ENCODE measurements at places on chromosomes 6 and 20. TPM values are rescaled to one million over a fixed set of nuclear protein-coding genes. Genes with fewer than 3 reads are reported as not detected.

DNA sequence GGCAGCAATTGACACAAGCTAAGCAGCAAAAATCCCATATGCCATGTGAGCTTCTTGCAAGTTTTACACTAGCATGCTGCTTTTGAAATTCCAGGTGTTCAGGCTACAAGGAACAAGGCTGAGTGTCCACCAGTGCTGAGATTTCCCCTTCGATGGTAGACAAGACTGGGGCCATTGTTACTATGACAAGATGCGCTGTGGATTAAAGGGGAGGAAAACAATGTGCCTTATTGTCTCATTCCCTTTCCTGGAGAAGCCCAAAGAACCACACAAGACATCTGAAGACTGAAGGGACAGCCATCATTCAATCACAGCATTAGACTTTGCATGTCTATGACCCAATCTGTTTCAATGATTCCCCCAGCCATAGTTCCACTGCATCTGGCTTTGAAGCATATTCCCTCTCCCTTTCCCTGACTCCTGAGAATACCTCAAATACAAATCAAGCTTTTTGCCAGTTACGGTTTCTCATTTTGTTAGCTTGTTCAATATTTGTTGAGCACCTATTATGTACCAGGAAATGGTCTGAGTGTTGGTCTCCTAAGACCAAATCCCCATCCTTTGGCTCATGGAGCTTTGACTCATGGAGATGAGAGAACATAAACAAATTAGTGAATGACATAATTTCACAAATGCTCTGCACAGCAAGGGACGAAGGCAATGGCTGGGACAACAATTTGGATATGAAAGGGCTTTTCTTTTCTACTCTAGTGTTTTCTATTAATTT is 23.4 kb upstream of the SCGN start:
- H3K27me3 ChIP-seq, result peaks cover 1% of the 10 kb centered on the region
- no peak overlapping the region for H3K27ac ChIP-seq
- no peaks in the 10 kb centered on the region for H3K36me3 ChIP-seq
- no peak overlapping the region for H3K4me3 ChIP-seq
- DNase-seq, result no peak

DNA sequence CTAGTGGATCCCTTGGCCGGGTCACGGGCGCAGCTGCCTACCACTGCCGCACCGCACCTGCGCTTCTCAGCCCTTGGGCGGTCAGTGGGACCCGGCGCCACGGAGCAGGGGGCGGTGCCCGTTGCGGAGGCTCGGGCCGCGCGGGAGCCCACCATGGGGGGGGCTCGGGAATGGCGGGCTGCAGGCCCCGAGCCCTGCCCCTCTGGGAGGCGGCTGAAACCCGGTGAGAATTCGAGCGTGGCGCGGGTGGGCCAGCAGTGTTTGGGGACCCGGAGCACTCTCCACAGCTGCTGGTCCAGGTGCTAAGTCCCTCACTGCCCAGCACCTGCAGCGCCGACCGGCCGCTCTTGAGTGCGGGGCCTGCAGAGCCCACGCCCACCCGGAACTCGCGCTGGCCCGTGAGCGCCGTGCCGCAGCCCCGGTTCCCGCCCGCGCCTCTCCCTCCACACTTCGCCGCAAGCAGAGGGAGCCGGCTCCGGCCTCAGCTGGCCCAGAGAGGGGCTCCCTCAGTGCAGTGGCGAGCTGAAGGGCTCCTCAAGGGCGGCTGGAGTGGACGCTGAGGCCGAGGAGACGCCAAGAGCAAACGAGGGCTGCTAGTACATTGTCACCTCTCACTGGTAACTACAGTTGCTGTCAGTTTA is 120.5 kb upstream of the TMEM170B start:
- H3K4me1 ChIP-seq, result no peaks in the 10 kb centered on the region
- DNase-seq, result no peak
- H3K36me3 ChIP-seq, result no peaks in the 10 kb centered on the region

DNA sequence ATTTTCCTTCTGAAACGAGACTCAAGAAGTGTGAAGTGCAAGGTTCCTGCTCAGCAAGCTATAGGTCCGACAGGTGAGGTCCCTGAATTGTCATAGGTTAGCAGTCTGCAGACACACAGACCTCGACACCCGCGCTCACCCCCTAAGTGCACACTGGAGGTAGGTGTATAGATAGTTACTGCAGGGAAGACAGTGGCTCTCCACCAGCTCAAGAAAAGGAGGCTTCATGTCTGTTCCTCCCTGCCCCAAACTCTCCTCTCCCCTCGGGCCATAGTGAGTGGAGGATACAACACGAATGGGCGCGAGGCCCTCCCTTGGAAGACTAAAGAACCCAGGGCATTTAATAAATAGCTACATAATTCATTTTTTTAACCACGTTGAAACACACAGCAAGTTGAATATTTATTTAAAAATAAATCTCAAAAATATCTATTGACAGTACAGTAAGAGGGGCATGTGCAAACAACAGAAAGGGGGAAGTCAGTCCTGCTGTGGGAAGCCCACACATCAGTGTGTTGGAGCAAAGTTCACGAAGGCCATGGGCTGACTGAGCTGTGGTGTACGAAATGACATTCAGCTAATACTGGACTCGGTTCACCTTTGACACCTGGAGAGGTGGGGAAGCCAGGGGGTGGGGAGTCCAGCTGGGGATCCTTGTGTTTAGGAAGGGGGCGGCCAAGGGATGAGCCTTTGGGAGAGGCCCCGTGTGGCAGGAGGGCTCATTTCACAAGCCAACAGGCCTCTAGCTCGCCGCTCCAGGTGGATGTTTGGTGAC is 10.7 kb downstream of the SPATA2 start:
- no peak overlapping the region for H3K27ac ChIP-seq
- DNase-seq, result no peak
- H3K27me3 ChIP-seq, result peaks cover 3% of the 10 kb centered on the region
- no peak overlapping the region for H3K4me3 ChIP-seq
- no peaks in the 10 kb centered on the region for H3K36me3 ChIP-seq

DNA sequence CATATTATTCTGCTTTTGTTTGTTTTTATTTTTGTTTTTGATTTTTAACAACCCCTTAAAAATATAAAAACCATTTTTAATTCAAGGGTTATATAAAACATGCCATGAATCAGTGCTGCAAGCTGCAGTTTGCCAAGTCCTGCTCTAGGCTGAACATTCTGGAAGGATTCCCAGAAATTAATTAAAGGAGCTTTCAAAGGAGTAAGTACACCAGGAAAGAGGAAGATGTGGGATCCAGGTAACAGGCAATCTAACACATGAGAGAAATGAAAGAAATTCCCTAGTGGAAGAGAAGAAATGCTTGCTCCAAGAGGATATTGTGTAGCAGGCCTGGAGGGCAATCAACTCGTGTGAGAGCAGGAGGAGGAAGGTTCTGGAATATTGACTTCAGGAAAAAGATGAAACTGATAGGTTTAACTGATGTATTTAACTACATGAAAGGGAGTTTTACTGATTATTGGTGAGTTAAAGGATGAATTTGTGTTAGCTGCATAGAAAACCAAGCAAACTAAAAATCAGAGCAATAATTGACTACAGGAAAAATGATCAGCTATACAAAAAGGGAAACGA is 146.0 kb upstream of the PHACTR1 start:
- DNase-seq, result no peak
- no peak overlapping the region for H3K27ac ChIP-seq
- no peaks in the 10 kb centered on the region for H3K4me1 ChIP-seq
- no peaks in the 10 kb centered on the region for H3K27me3 ChIP-seq
- H3K4me3 ChIP-seq, result no peak overlapping the region
- no peaks in the 10 kb centered on the region for H3K36me3 ChIP-seq

DNA sequence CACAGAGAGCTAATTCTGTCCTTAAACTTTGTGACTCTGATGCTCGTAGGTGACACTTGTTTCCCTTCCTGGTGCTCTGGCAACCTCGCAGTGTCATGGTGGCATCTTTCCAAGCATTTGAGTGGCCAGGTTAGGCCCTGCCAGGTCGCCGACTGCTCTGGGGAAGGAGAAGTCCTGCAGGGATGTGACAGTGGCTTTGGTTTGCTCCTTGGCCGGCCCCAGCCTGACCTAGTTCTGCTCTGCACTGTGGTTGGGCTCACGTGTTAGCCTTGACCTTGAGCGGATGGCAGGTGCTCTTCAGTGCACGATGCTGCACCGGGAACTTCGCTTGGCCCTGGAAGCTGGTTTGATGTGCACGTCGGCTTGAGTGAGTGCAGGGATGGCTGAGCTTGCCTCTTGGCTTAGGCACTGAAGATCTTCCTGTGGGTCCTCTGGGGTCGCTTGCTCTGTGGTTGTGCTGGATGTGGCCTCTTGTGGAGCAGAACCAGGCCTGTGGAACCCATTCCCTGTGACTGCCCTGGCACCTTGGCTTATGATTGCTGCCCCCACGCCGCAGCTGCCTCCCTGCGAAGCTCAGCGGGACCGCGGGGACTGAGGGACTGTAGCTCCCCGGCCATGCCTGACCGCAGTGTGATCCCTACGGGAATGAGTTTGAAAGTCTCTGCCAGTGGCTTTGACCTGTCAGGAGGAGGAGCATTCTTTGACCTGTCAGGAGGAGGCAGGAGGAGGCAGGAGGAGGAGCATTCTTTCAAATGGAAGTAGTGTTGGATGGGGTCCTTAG is 8.7 kb downstream of the OSBPL2 start:
- no peaks in the 10 kb centered on the region for H3K27me3 ChIP-seq
- H3K27ac ChIP-seq, result no peak overlapping the region
- no peaks in the 10 kb centered on the region for H3K36me3 ChIP-seq
- DNase-seq, result no peak
- peak overlapping the region; percentile 60 for H3K4me3 ChIP-seq
- H3K4me1 ChIP-seq, result peaks cover 69% of the 10 kb centered on the region

DNA sequence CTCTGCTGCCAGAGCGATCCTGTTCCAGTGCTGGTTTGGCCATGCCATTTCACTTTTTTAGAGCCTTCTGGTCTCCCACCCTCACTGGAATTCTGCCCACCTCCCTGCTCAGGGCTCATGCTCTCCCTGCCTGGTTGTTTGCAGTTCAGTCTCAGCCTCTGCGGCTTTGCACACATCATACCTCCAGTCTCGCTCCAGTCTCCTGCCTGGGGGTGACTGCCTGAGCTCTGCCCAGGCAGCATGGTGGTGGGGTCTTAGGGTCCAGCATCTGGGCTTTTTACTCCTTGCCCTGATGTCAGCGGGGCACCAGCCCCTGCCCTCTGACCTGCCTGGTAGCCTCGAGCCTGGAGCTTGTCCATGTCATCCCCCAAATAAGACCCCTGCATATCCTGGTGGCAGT is 30.9 kb downstream of the CD83 start:
- H3K4me3 ChIP-seq, result no peak overlapping the region
- DNase-seq, result no peak
- H3K36me3 ChIP-seq, result no peaks in the 10 kb centered on the region
- no peak overlapping the region for H3K27ac ChIP-seq
- no peaks in the 10 kb centered on the region for H3K4me1 ChIP-seq
- H3K27me3 ChIP-seq, result peaks cover 5% of the 10 kb centered on the region

- peaks cover 8% of the 10 kb centered on the region for H3K4me1 ChIP-seq
- no peak overlapping the region for H3K27ac ChIP-seq
- peaks cover 49% of the 10 kb centered on the region for H3K36me3 ChIP-seq
- H3K4me3 ChIP-seq, result no peak overlapping the region
These were observed 12.7 kb downstream of the TRIM27 start for GRCh38 chr6:28910901-28911690.

DNA sequence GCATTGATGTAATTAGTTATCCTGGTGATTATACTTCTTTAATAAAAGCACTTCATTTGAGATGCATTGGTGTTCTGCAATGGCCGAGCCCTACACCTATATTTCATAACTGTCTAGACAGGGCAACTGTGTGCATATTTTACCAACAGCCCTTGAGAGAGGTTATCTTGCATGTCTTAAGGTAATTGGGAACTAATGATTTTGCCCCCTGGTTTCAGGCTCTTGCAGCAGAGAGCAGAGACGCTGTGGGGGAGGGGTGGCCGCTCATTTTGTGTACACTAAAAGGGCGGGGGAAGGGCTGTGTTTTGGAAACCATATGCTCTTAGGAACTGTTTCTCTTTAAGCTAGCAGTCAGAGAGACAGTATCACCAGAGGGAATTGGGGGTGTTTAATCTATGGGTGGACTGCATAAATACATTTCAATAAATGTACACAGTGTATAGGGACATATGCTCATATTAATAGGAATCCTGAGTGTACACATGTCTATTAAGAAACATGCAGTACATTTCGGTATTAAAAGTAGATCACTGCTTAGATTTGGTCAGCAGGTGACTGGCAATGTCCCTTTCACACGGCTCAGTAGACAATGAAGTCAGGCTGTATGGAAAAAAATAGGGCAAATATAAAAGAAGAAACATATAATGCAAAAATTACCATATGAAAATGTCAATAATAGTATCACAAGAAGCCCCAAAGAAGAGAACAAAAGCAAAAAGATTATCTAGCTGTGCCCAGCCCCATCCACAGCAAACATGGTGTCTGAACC is 402.9 kb upstream of the CITED2 start:
- H3K4me1 ChIP-seq, result no peaks in the 10 kb centered on the region
- H3K4me3 ChIP-seq, result no peak overlapping the region
- H3K36me3 ChIP-seq, result no peaks in the 10 kb centered on the region
- DNase-seq, result no peak
- no peak overlapping the region for H3K27ac ChIP-seq

- H3K27me3 ChIP-seq, result peaks cover 6% of the 10 kb centered on the region
- H3K27ac ChIP-seq, result no peak overlapping the region
- no peaks in the 10 kb centered on the region for H3K4me1 ChIP-seq
- H3K36me3 ChIP-seq, result no peaks in the 10 kb centered on the region
- H3K4me3 ChIP-seq, result no peak overlapping the region
These were observed 119.2 kb downstream of the ANKRD60 start for GRCh38 chr20:58109126-58109880.

PRKN gene
- polyA plus RNA-seq, result 0.37 TPM

DNA sequence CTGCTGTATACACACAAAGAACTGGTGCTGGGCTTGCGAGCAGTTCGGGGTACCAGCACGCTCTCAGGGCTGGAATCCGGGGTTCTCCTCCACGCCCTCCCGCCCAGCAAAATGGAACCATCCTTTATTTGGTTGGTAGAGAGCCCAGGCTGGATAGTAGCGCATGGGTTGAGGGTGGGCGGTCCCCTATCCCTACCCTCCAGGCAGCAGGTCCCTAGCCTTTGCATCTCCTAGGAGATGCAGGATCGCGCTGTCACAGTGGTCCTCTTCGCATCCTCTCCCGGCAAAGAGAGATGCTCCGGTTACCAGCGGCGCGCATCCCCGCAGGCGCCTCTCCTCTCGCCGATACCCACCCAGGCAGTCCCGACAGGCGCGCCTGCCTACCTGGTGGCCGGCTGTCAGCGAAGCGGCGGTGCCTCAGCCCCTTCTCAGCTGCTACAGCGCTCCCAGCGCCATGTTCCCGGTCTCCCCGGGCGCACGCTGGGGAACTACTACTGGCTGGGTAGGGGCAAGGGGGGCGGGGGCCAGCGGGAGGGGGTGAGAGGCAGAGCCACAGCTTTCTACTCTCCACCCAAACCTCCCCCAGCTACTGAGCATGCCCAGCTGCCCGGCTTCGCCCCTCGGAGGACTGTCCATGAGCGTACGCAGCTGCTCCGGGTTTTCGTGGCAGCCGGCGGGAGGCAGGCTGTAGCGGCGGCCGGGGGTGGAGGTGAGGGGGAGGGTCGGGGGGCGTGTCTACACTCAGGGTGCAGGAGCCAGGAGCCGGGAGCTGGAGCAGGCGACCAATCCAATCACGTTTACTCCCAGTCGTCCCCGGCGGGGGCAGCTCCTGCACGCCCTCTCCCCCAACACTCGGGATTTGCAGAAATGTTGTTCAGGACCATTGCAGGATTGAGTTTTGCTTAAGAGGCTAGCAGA is at the start of gene PAK5:
PAK5 (minus strand) TSS at position 699 of the 918 bp plus-strand sequence. CDS start 194,748 bp downstream, outside the sequence.
- H3K27me3 ChIP-seq, result peaks cover 3% of the 10 kb centered on the region
- H3K36me3 ChIP-seq, result no peaks in the 10 kb centered on the region
- DNase-seq, result no peak
- H3K27ac ChIP-seq, result no peak within 1 kb of the TSS
- no peaks in the 10 kb centered on the region for H3K4me1 ChIP-seq
- H3K4me3 ChIP-seq, result no peak within 1 kb of the TSS

All from immature natural killer cell (primary cell).